K562 (cell line): ENCODE measurements at places on chromosomes 2 and 18.

- no peak for DNase-seq
Observed at GRCh38 chr18:12377556-12378197, 650 bp upstream of the AFG3L2 start.

GRCh38 chr2:237306787-237307170 lies 107.2 kb downstream of the COL6A3 start:
- DNase-seq, result no peak

GRCh38 chr2:127508631-127509034 lies 17.7 kb downstream of the IWS1 start:
- DNase-seq, result peak; percentile 27

DNA sequence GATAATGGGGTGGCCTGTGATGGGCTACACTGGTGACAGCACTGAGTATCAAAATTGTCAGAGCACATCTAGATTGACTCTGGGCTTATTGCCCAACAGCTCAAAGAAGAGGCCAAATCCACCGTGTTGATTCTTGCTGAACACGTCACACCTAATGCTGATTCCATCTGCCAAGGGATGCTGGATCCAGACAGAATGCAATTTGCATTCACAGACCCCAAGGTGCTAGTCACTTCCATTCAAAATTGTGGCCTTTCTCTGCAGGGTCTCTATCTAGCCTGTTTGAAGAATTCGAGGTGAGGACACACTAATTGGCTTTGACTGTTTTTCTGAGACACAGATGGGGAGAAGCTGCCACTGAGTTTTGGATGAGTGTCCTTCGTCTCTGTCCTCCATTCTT lies 13.5 kb upstream of the GPR39 start:
- no peak for DNase-seq

DNA sequence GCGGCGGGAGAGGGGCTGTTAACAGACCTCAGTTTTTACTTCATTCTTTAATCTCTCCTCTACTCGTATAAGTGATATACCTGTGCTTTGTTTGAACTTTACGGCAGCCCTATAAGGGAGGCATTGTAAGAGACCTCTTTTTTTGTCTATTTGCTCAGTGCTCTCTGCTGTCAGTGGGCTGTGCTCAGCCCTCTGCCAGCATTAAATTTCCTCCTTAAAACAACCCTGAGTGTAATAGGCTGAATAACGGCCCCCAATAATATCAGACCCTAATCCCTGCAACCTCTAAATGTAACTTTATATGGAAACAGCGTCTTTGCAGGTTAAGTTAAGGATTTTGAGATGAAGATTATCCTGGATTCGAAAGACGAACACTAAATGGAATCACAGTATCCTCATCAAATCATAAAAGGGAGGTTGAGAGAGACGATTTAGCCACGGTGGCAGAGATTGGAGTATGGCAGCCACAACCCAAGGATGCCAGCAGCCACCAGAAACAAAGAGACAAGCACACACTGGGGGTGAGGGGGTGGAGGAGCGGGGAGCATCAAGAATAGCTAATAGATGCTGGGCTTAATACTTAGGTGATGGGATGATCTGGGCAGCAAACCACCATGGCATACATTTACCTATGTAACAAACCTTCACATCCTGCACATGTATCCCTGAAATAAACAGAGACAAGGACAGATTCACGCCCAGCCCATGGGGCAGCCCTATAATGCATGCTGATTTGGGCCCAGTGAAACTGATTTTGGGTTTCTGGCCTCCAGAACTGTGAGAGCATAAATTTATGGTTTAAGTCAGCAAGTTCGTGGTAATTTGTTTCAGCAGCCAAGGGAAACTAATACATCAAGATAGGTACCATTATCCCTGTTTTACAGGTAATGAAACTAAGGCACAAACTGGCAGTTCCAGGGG lies 894 bp upstream of the FARSB start:
- no peak for DNase-seq

DNA sequence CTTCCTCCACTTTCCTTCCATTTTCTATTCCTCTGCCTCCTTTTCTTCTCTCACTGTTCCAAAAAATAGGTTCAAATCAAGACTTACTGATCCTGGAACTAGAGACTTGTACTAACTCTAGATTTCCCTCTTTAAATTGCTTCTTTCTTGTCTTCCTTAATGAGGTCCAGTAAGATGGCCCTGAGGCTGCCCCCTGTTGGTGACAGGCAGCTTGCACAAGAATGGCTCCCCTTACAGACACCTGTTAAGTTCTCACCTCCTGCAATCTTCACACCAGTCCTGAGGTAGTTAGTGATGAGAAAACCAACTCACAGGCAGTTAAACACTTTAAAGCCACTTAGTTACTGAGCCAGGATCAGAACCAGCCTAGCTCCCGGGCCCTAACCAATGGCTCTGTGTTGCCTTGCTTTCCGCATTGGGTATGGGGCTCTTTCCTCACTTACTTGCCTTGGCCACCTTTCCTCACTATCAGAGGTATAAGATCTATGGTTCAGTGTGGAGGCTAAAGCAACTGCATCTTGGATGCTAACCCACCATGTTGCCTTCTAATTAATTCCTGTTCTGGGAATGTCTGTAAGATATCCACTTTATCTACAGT lies 130.6 kb downstream of the AKAIN1 start:
- DNase-seq, result peak; percentile 34

DNA sequence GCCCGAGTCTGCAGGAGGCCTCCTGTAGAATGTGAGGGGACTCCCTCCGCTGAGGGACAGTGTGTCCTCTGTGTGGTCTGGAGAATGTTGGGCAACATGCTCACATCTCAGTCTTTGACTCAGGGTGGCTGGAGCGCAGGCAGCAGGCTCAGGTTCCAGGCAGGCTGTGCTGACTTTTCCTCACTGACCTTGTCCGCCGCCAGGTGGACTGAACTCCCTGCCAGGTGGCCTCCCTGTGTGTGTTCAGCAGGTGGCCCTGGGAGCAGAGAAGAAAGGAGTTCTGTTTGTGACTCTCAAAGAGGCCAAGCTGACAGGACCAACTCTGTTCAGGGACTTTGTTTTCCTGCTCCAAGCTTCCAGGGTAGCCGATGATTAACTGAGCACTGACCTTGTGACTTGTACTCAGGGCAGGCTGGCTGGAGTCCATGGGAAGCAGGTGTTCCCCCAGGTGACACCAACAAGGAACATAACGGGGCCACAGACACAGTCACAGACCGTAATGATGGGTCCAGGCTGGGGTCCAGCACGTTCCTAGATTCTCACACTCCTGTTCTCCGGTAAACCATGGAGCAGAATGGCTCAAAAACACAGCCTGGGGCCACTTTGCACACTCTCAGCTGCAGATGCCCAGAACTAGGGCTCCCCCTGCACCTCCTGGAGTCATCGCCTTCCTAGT lies 439.8 kb downstream of the RNF144A start:
- DNase-seq, result no peak

- DNase-seq, result no peak
Observed at GRCh38 chr18:57922885-57923284, 119.8 kb upstream of the ATP8B1 start.

- peak; percentile 85 for DNase-seq
Observed at GRCh38 chr2:65021709-65022108, 32.5 kb downstream of the SLC1A4 start.

GRCh38 chr2:205969584-205969983 lies 116.4 kb downstream of the INO80D start:
- DNase-seq, result no peak

- DNase-seq, result no peak
Observed at GRCh38 chr18:34803877-34804400, 93.8 kb downstream of the DTNA start.

- no peak for DNase-seq
Observed at GRCh38 chr2:240431661-240432424, 3.6 kb upstream of the GPC1 start.

DNA sequence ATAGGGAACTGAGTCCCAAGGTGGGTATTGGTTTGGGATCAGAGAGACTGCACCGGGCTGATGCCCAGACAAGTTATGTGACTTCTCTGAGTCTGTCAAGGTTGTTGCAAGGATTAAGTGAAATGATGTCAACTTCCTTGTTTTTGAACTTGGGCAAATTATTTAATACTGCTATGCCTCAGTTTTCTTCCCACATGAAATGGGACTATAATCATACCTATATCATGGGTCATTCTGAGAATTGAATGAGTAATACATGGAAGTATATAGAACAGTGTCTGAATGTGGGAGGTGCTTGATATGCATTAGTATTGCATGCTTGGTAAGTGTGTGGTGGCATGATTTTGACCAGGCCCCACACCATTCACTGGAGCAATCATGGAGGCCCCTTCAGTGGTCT lies 99.0 kb downstream of the PRKCE start:
- no peak for DNase-seq

GRCh38 chr2:46067501-46068305 lies 229.5 kb upstream of the EPAS1 start:
- DNase-seq, result no peak

DNA sequence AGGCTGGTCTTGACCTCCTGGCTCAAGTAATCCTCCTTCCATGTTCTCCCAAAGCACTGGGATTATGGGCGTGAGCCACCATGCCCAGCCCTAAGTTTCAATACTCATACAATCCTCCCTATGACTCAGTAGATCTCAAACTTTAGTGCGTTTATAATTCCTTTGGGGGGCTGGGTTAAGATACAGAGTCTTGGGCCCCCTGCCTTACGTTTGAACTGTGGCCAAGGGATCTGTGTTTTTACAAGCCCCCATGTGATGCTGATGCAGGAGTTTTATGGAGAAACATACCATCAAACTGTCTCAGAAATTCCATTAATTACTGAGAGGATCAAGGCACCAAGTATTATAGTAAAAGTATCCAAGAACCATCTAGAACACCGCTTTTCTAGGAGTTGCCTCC lies 38.2 kb upstream of the FAM136A start:
- DNase-seq, result no peak
